ENCODE measurements at places on chromosomes 1 and 21. TPM values are rescaled to one million over a fixed set of nuclear protein-coding genes. Genes with fewer than 3 reads are reported as not detected.

GRCh38 chr1:45619149-45619921 is 4.5 kb downstream of the CCDC17 start:
- no peak for DNase-seq

GRCh38 chr1:234755449-234755863 is 145.5 kb upstream of the IRF2BP2 start:
- peak; percentile 76 for DNase-seq

DNA sequence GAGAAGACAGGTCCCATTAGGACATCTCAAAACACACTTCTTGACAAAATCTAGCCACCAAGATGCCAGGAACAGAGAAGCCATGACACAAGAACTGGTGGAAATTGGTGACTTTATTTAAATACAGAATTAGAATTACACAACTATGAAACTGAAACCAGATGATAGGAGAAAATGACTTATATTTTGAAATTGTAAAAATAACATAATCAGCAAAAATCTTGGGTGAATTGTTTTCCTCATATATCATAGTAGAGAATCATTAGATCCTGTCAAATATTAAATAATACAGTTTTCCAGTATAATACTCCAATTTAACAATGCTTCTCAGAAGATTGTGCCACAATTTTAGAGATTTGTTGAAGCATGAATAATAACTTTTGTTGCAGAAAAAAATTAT is 81.5 kb upstream of the MROH9 start:
- DNase-seq: no peak

DNA sequence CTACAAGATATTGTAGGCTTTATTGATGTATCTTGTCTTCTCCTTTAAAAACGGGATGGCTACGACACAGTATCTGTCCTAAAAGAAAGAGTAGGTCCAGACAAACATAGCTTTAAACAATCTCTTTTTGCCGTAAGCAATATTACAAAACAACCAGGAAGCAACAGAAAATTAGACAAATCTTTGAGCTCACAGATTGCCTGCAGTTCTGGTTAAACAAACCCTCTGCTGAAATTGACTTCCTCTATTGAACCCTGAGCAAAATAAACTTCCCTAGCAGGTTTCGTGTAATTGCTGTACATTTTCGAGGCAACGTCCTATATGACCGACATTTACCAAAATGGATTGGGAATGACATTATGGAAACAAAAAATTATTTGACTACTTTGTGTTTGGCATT is 50.6 kb downstream of the CHML start:
- DNase-seq: no peak

DNA sequence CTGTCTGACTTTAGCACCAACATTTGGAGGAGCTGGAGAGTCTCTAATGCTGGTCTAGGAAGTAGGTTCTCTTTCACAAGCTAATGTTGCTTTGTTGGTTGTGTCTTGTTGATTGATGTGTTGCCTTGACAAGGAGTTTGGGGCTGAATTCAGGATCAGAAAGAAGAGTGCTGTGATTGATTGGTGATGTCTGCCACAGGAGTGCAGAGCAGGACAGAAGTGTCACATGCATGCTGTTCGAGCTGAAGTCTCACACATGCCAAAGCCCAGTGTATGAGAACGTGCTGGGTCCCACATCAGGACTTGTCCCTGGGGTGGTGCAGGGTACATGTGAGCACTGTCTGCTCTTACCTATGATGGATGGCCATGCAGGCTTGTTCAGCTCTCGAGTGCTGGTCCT is 694.4 kb downstream of the MATN1 start:
- DNase-seq: no peak

- no peak for DNase-seq
Measured at GRCh38 chr1:60068393-60069045, 5.1 kb downstream of the C1orf87 start.

The GNAT2 gene
- total RNA-seq: not detected

The MXRA8 gene
- total RNA-seq: 20.2 TPM

The CLCA2 gene
- not detected for total RNA-seq

The CD5L gene
- 0.52 TPM for total RNA-seq

Data from left ventricle myocardium inferior (tissue), 1 donor.